LHCN-M2 (cell line): ENCODE measurements at places on chromosomes 11 and 22.
A peak's percentile ranks its signal among the peaks of the same experiment; 100 is the strongest.

- DNase-seq: no peak
Measured at GRCh38 chr11:45336136-45336535, 50.0 kb upstream of the SYT13 start.

GRCh38 chr22:35952576-35952975, 76.0 kb downstream of the RBFOX2 start:
- DNase-seq: no peak

GRCh38 chr11:93740031-93740729, 1.1 kb downstream of the TAF1D start:
- DNase-seq: peak; percentile 42

DNA sequence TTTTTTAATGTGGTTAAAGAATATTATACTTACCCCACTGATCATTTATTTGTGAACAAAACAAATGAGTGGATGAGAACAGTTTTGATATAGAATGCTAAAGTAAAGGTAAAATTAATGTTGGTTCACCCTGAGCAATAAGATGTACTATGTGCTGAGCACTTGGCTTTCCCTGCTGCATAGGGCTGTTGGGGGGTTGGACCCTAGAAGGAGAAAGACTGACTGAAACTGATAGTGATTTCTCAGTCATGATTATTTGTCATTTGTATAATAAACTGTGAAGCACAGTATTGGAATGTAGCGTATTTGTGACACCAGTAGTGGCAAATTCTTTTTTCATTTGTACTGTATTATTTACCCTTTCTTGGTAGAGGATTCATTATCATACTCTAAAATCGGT, 63.3 kb downstream of the PRMT3 start:
- DNase-seq: no peak

DNA sequence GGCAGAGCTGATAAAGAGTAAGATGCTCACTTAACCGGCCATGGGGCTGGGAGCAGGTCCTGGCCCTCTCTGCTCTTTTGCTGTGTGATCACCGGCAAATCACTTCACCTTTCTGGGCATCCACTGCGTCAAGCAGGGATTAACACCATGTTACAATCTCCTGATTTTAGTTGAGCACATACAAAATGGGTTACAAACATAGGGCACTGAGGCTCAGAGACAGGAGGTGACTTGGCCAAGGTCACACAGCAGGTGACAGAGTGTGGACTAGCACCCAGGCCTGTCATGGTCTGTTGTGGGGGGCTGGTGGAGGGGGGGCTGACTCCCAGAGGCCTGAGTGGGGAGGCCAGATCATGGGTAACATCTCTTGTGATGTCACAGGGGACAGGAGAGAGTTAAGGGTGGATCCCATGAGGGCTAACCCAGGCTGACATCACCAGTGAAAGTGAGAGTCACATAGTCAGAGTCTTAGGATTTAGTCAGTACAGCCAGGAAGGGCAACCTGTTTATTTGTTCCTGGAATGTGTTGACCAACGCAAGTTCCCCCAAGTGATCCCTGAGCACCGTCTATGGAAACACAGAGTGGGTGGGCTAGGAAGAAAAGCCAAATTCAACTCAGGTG, 27.8 kb downstream of the GDPD5 start:
- no peak for DNase-seq
